Ammon's horn (tissue), 1 donor: ENCODE measurements at places on chromosomes 4 and X.

DNA sequence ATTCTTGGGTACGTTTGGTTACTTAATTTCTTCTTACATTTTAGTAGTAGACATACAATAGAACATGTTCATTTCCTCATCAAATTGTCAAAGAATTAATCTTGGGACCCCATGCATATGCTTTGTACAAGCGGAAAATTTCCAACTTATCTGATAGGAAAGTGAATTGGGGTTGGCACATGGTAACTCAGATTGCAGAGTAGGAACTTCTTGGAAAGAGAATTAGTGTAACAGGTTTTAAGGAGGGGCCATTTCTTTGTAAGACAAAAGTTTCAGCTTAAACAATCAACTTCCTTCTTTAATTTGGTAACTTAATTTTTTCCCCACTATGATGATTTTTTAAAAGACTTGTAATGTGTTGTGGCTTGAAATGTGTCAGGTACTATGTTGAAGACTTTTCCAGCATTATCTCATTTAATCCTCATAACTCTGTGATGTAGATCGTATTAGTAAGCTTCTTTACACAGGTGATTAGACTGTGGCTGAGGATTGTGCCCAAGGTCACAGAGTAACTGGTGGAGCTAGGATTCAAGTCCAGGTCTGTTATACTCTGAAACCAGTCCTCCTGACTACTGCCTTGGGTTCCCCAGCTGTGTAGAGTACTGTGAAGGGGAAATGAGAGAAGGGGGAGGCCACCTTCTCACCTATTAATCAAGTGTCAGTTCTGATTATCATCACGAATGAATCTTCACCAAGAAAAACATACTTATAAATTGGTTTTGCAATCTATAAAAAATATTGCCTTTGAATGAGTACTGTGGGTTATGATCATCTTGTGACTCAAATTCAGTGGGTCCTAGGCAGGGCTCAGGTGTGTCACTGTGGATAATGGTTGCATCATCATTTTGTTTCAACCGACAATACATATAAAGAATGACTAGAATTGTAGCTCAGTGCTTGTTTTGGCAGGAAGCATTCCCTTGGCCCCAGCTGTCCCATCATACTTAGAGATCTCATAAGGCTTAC is 4.3 kb downstream of the GK start:
- DNase-seq, result no peak

- DNase-seq, result peak; percentile 32
Observed at GRCh38 chr4:111283066-111283677, 660.3 kb upstream of the PITX2 start.

DNA sequence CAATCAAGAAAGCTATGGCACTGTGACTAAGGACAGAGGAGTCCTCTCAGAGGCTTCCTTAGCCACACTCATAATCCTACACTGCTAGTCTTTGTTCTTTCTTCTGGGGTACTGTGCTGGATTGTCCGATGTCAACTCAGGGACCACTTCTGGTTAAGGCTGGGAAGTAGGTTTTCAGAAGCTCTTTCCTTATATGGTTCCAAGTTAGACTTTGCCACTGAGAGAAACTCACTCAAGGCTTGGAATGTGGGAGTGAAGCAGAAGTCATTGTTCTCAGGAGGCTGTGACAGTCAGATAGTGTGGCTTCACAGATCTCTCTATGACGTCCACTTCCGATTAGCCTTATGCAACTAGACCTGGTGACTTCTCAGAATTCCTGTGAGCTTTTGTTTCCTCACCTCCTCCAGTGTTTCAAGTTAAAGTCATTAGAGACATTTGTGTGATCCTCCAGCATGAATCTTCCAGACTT is 317.3 kb upstream of the F9 start:
- no peak for DNase-seq

DNA sequence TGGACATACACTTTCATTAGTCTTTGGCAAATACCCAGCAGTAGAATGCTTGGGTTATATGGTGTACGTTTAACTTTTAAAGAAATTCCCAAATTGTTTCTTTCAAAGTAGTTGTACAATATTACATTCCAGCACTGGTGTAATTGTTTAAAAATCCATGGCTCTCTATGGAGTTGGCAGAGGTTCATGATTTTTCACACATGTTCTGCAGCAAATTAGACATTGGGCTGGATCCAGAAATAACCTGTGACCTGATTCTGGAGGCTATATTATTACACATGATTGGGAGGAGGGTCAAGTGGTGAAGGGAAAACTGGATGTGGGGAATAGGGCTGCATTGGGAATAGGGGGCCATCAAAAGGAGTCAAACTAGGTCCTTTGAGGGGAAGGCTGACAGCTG is 41.9 kb downstream of the MAMLD1 start:
- no peak for DNase-seq

- no peak for DNase-seq
Observed at GRCh38 chr4:78513411-78513975, 38.1 kb upstream of the ANXA3 start.

DNA sequence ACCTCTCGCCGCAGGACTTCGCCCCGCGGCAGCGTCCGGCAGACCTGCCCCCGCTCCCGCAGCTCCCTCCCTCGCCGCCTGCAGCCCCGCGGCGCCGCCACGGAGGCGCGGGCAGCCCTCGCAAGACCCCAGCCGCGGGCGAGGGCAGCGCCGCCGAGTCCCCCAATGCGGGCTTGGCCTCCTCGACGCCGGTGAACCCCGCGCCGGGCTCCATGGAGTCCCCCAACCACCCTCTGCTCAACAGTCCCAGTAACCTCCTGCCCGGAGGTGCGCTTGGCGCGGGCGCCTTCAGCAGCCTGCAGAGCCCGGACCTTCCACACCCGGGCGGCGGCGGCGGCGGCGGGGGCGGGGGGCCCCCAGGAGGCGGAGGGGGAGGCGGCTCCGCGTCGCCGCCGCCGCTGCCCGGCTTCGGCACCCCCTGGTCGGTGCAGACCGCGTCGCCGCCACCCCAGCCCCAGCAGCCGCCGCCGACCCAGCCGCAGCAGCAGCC is 1.2 kb downstream of the CPEB2 start:
- DNase-seq, result no peak

- DNase-seq, result no peak
Observed at GRCh38 chr4:95290702-95291101, 258.1 kb downstream of the UNC5C start.

DNA sequence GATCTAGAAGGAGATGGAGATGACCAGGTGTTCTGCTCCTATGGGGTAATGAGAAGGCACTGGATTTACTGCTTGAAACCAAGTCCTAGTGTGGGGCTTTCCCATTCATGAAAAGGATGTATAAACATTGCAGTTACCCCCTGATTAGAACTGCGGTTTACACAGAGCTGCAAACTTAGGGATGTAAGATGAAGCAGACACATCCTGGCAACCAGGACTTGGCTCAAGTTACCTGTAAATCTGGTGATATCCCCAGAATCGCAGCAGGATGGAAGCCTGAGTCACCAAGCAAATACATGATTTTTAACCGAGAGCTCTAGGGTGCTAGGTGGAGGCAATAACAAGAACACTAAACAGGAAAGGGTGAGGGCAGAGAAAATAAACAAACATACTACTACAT is 178.6 kb upstream of the MAMLD1 start:
- no peak for DNase-seq

DNA sequence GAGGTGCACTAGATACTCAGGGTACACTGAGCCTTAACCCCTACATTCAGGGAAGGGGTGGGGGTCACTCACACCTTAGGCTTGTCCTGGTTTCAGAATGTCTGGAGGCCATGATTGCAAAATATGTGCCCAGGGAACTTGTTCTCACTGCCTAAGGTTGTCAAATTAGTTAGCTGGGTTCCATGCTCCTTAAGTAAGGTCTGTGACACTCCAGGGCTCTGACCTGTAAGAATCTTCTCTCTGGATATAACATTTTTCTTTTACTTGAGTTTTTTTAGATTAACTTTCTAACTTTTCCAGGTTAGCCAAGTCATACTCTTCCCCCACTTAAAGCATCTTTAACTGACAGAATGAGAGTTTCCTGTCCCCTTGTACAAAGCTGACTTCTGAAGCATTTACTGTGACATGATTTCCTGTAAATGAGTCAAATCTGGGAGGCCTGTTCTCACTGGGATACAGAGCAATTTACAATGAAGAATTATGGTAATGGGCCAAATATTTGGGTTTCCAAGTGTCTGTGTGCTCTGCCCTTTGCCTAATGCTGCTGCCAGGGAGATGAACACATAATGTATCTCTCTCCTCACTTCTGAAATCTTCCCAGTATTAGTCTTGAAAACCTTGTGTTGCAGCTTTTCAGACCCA is 101.7 kb downstream of the GATB start:
- DNase-seq, result no peak

DNA sequence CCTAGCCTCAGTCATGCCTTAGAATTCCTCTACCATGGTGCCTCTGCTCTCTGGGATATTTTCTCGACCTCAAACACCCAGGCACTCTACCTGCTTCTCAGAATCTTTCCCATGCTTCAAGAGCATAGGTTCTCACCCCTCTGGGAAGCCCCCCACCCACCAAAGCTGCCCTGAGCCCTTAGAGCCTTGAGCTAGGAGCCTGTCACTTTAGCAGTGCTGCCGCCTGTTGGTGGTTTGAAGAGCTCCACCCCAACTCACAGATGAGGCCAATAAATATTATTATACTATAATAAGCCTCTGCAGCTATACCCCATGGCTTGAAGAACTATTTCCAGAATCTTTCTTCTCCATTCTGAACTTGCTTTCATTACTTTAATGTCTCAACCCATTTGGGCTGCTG is 109.7 kb downstream of the RTL5 start:
- DNase-seq, result no peak

- DNase-seq, result no peak
Observed at GRCh38 chr4:42142591-42142990, 9.9 kb downstream of the BEND4 start.

- DNase-seq, result no peak
Observed at GRCh38 chr4:10273030-10273429, 156.4 kb upstream of the WDR1 start.

DNA sequence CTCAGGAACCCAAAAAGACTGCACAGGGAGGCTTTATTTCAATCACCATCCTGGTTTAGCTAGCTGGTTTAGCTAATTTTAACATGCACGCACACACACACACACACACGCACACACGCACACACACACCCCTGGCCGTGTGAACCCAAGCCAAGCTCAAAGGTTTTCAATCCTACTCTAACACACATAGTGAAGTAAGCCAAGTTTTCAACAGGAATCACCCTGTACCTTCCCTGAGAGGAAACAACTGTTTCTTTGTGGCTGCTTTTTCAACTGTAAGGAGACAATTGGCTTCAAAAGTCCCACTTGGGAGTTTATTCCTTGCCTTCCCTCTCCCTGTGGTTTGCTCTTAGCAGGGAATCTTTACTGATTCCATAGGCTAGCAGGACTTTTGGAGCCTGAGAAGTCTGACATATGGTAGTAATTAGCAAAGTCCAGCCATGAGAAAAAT is 98.9 kb upstream of the BMP3 start:
- DNase-seq, result no peak

GRCh38 chr4:111707491-111707890 is 437.8 kb upstream of the FAM241A start:
- no peak for DNase-seq
